ENCODE measurements at places on chromosomes 7 and 10.

- DNase-seq = no peak
Observed at GRCh38 chr7:90958647-90959046, 305.6 kb upstream of the FZD1 start.

GRCh38 chr10:58746474-58747185, 234.0 kb downstream of the BICC1 start:
- DNase-seq = no peak

- no peak for DNase-seq
Observed at GRCh38 chr7:154406312-154406711, 354.1 kb downstream of the DPP6 start.

- DNase-seq = no peak
Observed at GRCh38 chr7:20835111-20835750, 48.5 kb upstream of the SP8 start.

DNA sequence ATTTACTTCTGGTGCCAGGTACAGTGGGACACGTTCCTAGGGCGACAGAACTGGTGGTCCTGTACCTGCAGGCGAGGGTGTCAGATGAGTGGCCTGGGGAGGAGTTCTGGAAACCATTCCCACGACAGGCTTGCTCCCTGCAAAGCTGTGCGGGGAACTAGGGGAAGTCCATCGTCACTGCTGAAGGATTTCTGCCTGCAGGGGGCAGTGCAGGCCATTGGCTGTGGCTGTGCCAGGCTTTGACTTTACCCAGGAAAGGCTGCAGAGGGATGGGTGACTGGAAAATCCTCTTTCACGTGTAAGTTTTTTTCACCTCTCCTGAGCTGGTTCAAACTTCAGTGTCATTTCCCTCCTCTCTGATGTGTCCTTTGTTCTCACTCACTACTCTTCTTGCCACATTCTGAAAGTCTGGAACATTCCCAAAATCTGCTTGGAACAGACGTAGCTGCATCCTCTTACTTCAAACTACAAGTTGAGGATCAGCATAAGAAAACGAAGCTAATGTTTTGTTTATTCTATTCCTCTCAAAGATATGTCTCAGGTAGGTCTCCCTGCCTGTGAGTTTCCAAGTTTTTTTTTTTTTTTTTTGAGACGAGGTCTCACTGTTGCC, 126.5 kb downstream of the SH2D4B start:
- peak; percentile 35 for DNase-seq

GRCh38 chr7:151491859-151492258, 27.8 kb downstream of the RHEB start:
- DNase-seq = no peak

DNA sequence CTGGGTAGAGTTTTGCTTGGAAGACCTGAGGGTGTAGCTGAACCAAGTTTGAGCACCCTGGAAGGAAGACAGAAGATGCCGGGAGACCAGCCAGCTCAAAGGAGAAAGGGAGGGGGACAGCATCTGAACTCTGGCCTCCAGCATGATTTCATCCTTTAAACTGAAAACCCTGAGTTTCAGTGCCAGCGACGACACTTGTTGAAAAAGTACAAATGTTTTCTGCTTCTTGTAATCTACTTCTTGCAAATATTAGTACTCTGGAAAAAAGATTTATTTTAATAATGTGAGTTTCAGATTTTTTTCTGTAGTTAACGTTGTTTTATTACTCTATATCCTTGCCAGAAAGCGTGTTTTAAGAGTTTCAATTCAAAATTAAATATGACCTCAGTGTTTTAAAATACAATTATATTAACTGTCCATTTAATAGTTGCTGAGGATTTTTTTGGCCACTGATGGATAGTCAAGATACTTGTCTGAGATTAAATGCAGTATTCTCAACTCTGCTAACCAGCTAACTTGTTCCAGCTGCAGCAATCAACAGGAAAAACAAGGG, 227.7 kb downstream of the MGMT start:
- DNase-seq = no peak

DNA sequence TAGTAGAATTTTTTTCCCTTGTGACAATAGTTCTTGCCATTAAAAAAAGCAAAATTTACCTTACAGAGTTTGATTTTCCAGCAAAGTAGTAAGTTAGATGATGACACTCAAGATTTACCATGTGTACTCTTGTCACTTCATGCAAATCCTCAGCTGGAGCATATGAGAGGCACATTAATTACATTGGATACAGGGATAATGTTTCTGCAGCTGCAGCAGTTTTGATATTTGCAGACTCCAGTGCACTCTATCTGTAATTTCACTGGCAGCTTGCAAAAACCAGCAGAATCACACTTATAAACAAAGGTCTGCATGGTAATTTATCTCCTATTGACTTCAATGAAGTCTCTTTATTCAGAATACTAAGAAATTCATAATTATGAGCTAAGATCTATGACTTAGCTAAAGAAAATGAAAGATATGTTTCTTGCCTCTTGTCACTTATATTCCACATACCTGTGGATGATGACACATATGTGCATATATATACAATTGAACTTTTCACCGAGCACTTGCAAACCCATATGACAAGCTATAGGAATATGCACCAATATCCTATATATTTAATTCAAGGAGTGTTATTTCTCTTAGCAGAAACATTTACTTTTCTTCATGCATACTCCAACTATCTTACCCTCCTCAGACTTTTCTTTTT, 530.6 kb downstream of the PHTF2 start:
- DNase-seq = no peak

DNA sequence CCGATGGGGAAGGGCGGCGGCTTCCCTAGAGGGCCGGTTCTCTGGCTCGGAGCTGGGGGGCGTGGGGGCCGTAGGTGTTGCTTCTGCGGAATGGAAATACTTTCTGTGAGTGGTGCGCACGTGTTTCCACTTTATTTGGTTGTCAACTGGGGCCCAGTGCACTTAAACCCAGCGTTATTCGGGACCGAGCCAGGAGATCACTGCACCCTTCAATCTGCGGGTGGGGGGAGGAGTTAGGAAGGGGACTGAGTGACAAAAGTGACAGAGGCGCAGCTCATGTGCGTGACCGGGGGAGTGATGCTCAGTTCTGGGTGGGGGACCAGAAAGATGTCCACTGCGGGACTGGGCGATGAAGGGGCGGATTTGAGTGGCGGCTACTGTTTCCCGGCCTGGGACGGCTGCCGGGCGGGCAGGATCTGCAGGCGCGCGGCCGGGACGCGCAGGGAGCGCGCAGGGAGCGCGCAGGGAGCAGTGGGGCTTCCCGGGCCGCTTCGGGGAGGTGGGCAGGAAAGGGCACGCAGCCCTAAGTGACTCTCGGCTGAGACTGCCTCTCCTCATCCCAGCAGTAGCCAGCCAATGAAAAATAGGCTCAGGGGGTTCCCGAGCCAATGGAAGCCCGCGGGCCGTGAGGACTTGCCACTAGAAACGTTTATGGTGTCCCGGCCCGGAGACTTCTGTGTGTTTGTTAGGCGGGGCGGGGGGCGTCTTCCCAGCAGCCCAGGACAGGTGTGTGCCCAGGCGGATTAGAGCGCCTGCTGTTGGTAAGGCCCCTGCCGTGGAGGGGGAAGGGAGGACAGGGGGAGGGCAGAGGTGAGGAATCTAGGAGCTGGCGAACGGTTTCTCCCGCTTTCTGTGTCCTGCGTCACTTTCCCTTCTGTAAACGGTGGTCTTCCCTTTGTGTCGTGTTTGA, 54.3 kb upstream of the KDM7A start:
- DNase-seq = peak; percentile 46

DNA sequence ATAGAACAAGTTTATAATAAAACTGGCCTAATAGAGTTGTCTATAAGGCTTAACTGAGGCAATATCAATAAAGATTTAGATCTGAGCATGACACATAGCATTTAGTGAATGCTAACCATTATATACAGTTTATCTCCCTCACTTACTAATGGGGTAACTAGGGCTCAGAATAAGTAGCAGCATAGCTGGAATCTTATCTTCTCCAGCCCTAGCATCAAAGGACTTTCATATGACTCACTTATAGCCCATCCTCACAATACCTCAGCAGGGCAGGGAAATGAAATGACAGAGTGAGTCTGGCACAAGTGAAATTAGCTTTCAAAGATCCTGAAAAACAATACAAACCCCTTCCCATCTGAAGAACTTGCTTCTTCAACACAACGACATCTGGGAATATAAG, 362.9 kb downstream of the KIF20B start:
- no peak for DNase-seq

- DNase-seq = no peak
Observed at GRCh38 chr7:38801786-38802185, 107.2 kb downstream of the VPS41 start.

DNA sequence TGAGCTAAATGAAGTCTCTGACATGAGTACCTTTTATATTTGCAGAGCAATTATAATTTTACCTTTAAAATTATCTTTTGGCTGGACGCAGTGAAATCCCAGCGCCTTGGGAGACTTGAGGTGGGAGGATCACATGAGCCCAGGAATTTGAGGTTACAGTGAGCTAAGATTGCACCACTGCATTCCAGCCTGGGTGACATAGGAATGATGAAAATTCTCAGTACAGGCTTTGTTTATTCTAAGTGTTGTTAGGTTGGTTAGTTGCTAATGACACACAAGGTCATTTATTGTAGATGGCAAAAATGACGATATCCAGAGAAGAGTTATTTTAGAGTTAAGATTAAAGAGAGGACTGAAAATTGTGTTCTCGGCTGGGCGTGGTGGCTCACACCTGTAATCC, 87.6 kb downstream of the XRCC2 start:
- DNase-seq = no peak

DNA sequence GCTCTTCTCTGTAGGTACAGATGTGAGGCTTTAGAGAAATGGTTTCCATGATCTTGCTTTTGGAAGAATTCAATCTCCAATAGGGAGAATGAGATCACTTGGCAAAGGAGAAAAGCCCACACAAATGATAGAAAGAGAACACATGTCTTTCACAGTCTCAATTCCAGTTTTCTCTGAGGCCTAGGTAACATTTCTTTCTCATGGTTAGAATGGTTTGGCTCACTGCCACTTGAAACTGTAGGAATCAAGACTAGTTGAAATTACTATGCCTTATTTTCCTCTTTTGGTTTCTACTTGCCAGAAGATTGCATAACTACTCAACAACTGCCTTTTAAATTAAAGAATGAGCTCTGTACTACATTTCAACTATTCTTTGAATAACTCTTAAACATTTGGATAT, 276.5 kb upstream of the TEX47 start:
- no peak for DNase-seq

DNA sequence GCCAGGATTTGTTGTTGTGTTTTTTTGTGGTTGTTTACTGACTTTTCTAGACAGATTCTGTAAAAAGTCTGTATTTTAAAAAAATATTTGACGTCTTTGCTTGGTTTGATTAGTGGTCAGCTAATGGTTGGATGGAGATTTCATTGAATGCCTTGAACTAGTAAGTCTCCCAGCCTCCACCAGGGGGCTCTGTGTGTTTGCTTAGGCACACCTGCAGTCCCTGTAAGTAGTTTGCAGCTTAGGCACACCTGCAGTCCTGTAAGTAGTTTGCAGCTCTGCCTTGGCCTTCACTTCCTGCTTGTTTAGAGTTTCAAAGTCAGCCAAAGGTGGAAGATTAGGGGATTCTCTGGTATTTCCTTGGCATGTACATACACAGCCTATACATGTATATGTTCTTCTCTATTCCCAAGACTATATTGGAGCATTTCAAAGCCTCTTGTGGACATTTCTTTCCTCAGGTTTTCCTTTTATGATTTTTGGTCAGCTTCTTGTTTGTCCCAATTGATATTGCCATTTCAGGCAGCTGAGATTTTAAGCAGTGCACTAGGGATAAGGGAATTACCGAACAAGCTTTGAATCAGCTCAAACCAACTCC, 101.6 kb downstream of the CCSER2 start:
- DNase-seq = no peak

- no peak for DNase-seq
Observed at GRCh38 chr7:112104120-112104519, 102.1 kb downstream of the DOCK4 start.

DNA sequence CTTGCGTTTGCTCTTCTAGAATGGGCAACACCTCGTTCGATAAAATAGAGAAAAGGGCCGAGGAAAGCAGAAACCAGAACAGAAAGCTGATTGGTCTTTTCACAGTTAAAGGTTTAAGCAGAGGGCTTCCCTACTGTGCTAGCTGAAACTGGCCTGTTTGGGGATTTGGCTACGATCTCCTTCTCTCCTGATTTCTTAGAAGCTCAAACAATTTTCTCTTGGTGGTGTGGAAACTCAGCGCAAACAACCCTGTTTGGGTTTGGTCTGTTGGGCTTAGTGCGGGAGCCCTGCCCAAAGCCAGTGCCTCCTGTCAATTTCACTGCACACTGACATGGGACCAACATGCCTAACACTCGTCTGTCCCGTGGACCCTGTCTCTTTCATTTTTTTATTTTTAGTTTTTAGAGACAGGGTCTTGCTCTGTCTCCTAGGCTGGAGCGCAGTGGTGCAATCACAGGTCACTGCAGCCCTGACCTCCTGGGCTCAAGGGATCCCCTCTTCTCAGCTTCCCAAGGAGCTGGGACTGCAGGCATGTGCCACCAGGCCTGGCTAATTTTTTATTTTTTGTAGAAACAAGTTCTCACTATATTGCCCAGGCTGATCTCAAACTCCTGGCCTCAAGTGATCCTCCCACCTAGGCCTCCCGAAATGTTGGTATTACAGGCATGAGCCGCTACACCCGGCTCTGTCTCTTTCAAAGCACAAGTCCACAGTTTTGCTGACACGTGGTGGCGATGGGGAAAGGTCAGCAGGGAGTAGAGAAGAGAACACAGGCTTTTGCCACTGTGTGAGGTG, 16.5 kb upstream of the BNIP3 start:
- DNase-seq = no peak

DNA sequence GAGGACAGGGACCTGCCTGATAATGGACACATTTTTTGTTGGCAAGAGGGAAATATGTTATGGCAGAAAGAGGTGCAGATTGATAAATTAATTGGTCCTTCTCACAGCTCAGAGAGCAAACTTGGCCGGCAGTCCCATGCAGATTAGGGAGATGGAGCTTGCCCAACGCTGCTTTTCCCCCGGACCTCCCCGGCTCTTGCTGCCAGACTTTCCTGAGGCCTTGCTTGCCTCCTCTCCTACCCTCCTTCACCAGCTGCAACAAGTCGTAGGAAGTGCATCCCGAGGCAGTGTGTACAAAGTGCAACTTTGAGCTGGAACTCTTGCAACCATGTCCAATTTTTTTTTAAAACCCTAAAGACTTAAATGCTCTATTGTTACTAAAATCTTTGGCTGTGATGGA, 215.5 kb downstream of the LRMDA start:
- DNase-seq = no peak

DNA sequence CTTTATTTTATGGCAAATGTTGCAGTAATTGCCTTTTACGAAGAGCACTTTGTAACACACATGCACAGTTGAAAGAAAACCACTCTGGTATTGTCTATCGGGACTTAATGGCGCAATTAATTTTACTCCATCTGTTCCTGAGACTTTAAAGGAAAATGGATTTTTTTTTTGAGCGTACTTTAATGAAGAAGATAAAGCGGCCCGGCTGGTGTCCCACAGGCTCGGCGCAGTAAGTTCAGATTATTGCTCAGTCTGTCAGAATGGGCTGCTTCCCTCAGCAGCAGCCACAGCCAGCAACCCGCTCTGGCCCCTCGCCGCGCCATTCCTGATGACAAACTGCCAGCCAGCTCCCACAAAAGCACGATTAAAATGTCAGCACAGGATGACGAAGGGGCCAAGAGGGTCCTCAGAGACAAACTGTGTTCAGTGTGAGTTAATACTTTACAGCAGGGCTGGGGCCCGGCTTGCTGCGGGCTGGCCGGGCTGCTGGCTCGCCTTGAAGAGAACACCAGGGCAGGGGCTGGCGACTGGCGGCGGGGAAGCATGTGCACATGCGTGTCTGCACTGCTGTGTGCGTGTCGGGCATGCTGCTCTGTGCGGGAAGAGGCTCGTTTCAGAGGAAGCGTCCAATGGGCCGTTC, 501.0 kb upstream of the GALNT17 start:
- no peak for DNase-seq

- peak; percentile 65 for DNase-seq
Observed at GRCh38 chr10:541750-542371, 147.6 kb downstream of the DIP2C start.

GRCh38 chr7:37357637-37357996, 91.0 kb downstream of the ELMO1 start:
- DNase-seq = no peak

All from GM06990 (cell line).